ENCODE measurements at places on chromosomes 4 and X. TPM values are rescaled to one million over a fixed set of nuclear protein-coding genes. Genes with fewer than 3 reads are reported as not detected.
A peak's percentile ranks its signal among the peaks of the same experiment; 100 is the strongest.

DNA sequence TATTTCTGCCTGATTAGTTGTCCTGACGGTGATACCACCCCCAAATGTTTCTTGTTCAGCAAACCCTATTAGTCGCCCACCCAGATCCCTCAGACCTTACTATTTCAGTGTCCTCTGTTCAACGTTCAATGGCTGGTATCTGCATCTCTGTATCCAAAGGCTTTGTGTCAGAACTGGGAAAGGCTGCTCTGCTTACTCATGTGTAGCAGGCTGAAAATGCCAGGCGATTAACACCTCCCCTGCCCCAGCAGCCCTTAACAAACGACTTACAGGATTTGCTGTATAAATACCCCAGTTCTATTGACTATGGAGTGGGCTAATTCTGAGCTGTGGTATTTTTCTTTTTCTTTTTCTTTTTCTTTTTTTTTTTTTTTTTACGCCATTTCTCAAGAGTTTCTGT, 415.0 kb downstream of the ZNF674 start:
- DNase-seq, result no peak

- DNase-seq, result no peak
Observed at GRCh38 chrX:72621163-72621562, 48.5 kb upstream of the HDAC8 start.

DNA sequence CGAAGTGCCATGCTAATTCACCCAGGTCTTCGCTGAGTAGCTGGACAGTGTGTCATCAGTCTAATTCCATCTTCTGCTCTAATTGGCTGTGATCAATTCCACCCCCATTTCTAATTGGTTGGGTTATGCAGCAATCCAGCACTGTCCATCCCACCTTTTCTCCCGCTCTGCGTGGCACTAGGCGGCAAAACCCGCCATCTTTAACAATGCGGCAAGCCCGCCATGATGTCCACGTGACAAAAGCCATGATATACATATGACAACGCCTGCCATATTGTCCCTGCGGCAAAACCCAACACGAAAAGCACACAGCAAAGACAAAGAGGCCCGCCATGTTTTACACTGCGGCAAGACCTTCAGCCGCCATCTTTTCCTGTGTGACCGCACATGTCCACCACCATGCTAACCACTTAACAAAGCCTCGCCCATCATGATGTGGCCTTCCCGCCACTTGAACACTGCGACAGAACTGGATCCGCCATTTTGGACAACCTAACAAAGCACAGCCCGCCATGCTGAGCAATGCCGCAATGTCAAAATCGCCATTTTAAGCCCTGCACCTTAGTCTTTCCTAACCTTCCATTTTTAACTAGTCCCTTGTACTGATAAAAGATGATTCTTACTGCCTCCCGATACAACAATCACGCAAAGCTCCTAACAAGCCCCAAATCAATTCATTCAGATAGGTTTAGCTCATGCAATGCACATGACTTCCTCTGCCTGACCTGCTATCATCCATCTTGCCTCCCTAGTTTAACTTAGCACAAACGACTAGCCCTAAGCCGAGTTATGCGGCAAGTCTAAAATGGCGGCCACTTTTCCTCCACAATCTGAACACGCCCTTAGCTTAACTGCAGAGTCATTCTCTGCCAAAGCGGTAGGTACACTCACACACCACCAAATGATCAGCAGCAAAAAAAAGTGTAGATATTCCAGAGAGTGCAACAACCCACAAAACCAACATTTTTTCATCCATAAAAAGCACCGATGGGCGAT, 288.3 kb downstream of the CHIC1 start:
- peak; percentile 84 for DNase-seq

GRCh38 chrX:22351966-22352365, 79.3 kb downstream of the CBLL2 start:
- DNase-seq, result no peak

- no peak for DNase-seq
Observed at GRCh38 chrX:15418041-15418706, 34.0 kb upstream of the VEGFD start.

GRCh38 chrX:40380655-40381488, 199.9 kb upstream of the ATP6AP2 start:
- no peak for DNase-seq

- no peak for DNase-seq
Observed at GRCh38 chr4:134001057-134001456, 200.5 kb downstream of the PABPC4L start.

DNA sequence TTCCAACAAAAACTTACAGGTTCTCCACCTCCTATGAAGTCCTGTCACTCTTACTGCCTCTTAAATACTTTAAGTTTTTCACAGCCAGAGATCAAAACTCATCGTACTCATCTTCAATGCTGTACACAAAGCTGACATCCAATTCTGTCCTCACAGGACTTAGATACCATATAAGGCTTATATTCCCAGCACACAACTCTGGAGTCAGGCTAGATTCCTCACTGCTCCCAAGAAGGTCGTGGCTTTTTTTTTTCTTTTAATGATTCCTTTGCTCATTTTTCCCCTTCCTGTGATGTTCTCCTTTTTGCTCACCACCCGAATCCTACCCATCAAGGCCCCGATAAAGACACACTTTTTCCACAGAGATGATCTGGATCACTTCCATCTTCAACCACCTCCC, 914 bp downstream of the TRAPPC2 start:
- DNase-seq, result no peak

- no peak for DNase-seq
Observed at GRCh38 chrX:53511322-53511721, 77.2 kb upstream of the HSD17B10 start.

TGIF2LX gene
- total RNA-seq, result not detected

HPGD gene
- 3.9 TPM for total RNA-seq

ITGB1BP2 gene
- total RNA-seq, result 0.13 TPM

CENPE gene
- total RNA-seq, result 2.7 TPM

All from pancreas (tissue), 10 donors.